ENCODE measurements at places on chromosomes 5 and 9.

DNA sequence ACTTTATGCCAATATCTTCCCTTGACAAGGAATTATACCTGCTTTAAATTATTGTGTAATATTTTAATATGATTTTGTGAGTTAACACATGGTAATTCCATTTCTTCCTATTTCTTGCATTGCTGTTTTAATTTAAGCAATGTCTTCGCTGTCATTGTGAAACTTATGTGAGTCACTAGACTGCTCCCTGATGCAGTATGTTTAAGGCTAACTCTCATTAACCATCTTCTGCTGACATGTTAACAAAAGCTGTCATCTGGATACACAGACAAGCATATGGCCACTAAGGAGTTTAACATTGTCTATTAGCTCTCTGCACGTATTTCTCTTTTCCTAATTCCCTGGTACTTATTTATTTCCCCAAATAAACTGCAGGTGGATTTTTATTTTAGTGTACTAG, 980.8 kb upstream of the CTNND2 start:
- no peak for DNase-seq

GRCh38 chr5:5183189-5183699, 43.1 kb downstream of the ADAMTS16 start:
- DNase-seq, result no peak

- no peak for DNase-seq
Measured at GRCh38 chr5:126998201-126998631, 32.1 kb downstream of the MARCHF3 start.

GRCh38 chr9:130311408-130312140, 46.0 kb downstream of the HMCN2 start:
- no peak for DNase-seq

- peak; percentile 22 for DNase-seq
Measured at GRCh38 chr9:119368681-119369581, at the start of gene BRINP1. TSS of gene BRINP1 (minus strand) at chr9:119369435. CDS start at chr9:119313355, 56,080 bp downstream.
